Stimulated activated CD8-positive, alpha-beta memory T cell treated with anti-CD3 and anti-CD28 coated beads, Interleukin-15, amount 100 ng/mL, for 1 hour (primary cell): ENCODE measurements at places on chromosomes 7 and 10.

DNA sequence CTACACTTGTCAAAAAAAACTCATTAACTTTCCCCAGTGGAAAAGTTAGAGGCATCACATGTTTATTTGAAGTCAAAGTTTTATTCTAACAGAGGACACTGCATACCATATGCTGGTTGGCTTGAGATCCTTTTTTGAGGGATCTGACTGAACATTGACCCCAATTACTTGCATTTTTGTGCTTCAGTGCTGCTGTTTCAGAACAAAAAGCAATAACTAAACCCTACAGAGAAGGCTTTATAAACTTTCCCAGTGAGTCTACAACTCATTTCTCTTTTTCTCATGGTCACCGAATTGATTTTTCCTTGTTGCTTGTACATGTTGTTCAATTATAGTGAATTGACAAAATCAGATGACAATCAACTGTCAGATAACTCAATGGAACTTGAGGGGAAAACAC, 69.3 kb upstream of the PHYHIPL start:
- no peak for DNase-seq

- DNase-seq: no peak
Observed at GRCh38 chr7:116843378-116843777, 19.0 kb upstream of the CAPZA2 start.

GRCh38 chr7:121083138-121083789, 94.8 kb downstream of the CPED1 start:
- no peak for DNase-seq

- no peak for DNase-seq
Observed at GRCh38 chr10:49151025-49151445, 17.2 kb upstream of the FAM170B start.

DNA sequence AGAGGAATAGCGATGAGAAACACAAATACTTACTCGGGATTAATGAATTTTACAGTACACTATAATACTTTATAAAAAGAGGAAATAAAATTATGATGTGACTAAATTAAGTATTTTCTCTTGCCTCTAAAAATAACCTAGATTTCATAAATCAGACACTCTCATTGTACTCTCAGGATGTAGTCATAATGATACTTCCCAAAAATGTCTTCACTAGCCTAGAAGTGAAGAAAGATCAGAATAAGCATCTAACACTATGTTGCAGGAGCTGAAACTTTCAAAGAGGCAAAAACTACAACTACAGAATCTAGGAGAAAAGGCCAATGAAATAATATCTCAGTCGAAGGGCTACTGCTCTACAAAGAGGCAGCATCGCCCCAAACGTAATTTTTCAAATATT, 49.4 kb downstream of the DNAJC1 start:
- no peak for DNase-seq
